H1 (cell line): ENCODE measurements at places on chromosomes 1 and 21.

DNA sequence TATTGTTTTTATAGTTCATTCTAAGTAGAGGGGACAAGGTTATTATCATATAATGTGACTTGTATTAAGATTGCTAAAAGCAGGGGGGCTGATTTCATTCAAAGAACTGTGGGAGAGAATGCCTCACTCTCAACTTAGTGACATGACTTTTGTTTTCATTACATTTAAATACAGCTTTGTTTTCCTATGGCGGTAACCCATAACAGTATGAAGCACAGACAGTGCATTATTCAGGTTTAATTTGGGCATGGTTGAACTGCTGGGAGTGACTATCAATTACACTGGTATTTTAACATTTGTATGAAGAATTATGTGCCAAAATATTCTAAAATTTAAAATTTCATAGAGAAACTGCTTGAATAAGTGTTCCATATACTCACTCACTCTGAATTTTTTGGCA, 637.3 kb downstream of the USP25 start:
- no peak for DNase-seq

GRCh38 chr21:32197896-32198295, 81.0 kb downstream of the MIS18A start:
- no peak for DNase-seq

- no peak for DNase-seq
These were observed 171.8 kb downstream of the PHTF1 start for GRCh38 chr1:113587475-113587874.

GRCh38 chr1:203265541-203265940, 36.1 kb upstream of the CHIT1 start:
- DNase-seq = no peak

GRCh38 chr1:42479621-42480020, 16.5 kb downstream of the CCDC30 start:
- DNase-seq = no peak

GRCh38 chr1:205959789-205960188, 16.5 kb upstream of the SLC26A9 start:
- DNase-seq = no peak

- no peak for DNase-seq
These were observed 104.6 kb upstream of the ZC3H11B start for GRCh38 chr1:219717536-219717935.

DNA sequence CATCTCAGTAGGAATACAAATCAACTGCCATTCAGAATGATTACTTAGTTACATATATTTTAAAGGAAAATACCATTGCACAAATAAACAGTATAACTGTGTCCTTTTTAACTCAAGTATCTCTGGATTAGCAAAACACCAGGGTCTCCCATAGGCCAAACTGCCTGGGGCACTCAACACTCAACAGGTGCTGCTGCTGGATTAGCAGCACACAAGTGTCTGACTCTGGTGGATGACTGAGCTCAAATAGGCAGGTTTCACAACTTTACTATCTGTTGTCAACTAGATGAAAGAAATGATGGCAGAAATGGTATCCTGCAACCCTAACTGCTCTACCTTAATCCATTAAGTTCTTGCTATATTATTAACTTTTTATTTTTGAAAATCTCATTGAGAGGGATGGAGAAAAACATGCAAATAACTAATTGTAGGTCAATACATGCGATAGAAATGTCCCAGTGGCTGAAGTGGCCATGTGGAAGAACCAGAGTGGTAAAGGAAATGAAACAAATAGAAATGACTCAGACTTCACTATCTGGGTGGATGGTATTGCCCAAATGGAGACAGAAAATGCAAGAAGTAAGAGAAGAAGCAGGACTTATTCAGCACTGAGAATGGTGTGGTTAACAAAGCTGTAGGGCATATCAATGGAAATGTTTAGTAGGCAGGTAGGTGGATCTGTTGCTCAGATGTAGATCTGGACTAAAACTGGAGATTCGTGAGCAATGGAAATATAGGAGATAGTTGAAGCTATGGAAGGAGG, 90.8 kb upstream of the CCDC190 start:
- no peak for DNase-seq

- DNase-seq = no peak
These were observed 8.1 kb downstream of the SNX7 start for GRCh38 chr1:98669355-98670296.

DNA sequence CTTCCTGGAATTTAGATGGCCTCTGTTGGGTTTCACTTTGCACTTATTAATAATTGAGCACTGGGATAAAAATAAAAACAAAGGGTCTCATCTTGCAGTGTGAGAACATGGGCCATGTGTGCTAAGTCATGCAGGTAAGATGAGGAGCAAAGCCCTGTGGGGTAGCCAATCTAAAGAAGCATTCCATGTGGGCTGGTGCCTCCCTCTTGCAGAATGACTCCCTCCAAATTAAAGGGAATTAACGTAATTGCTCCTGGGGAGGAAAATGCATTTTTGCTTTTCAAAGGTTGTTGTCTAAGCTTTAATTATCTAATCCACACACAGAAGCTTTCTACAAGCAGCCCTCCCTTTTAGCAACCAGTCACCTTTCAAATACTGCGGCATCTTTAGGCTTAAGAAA, 69.8 kb downstream of the CDC14A start:
- DNase-seq = no peak

DNA sequence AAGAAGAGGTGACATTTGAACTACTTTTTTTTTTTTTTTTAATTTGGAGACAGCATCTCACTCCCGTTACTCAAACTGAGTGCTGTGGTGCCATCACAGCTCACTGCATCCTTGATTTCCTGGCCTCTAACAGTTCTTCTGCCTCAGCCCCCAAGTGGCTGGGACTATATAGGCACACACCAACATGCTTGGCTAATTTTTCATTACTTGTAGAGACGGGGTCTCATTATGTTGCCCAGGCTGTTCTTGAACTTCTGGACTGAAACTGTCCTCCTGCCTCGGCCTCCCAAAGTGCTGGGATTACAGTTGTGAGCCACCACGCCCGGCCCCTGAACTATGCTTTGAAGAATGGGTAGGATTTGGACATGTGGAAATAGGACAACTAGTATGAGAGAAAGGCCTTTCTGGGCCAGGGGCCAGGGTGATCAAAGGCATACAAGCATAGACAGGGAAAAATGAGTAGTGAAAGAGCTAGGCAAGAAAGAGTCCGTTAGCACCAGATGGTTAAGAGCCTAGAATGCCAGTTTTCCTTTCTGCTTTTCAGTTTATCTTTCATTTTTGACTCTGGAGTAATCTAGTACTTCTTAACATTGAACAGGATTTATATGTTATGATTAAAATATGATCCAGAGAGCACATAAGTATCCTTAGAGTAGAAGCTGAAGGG, 6.3 kb downstream of the RABGAP1L start:
- no peak for DNase-seq

DNA sequence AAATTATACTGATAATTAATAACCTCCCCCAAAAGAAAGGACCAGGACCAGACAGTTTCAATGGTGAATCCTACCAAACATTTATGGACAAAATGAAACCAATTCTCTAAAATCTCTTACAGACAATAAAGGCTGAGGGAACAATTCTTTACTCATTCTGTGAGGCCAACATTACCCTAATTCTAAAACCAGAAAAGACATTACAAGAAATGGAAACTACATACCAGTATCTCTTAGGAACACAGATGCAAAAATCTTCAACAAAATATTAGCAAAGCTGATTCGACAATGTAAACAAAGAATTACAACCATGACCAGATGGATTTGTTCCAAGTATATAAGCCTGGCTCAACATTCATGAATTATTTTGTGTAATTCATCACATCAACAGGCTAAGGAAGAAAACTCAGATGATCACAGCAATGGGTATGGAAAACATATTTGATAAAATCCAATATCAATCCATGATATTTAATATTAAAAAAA, 8.6 kb downstream of the TMED5 start:
- no peak for DNase-seq

DNA sequence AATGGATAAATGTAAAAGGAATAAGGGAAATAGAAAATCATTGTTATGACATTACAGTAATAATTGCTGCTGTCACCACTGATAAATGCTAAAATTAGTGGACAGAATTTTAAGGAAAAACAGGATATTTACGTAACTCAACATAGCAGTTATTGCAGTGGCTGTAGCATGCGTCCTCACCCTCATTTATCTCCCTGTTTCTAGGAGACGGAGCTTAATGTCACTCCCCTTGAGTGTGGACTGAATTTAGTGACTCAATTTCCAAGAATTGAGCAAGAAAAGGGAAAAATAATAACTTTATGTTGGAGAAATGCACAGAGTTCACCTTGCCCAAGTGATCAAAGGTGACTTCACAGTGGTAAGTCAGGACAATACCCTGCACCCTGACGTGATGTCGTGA, 33.3 kb upstream of the COL18A1 start:
- no peak for DNase-seq

DNA sequence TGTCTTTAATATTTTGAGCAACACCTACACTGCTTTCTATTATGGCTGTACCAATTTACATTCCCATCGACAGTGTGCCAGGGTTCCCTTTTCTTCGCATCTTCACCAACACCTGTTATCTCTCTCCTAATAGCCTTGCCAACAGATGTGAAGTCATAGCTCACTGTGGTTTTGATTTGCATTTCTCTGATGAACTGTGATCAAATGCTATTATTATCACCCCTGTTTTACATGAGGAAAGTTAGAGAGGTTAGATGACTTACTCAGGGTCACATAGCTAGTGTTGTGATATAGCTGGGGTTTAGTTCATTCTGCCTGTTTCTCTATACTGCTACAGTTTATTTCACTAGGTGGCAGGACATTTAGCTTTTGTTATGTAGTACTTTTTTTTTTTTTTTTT, 204.1 kb downstream of the FMN2 start:
- no peak for DNase-seq

DNA sequence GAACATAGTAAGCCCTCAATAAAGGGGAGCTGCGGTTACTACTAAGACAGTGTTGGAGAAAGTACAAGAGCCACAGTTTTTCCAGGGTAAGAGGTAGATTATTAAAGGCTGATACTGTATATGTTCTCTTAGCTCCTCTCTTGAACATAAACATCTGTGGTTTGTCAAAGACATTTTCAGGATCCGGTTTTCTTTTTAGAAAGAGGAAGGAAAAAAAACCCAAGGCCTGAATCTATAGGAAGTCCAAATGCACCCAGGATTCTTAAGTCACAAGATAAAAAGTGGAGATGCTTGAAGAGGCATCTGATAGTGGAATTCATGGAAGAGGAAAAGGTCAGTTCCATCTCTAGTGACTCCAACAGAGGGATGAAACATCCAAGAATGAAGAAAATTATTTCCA, 24.6 kb upstream of the SLC45A3 start:
- DNase-seq = no peak

DNA sequence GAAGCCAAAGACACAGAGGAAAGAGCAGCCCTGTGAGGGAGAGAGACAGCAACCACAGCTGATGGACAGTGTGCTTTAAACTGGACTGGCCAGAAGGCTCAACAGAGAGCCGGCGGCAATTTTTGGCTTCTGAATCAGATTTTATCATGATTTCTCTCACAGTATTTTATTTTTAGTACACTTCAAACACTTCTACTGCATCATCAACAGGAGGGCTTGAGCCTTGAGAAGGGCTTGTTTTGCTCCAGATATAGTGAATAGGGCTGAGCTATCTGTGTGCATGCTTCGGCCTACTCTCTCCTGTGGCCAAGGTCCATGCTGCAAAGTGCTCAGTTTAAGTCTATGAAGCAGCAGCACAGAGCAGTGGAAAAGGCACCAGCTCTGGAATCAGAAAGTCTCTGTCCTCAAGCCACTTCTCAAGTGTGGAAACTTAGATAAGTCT, 33.3 kb downstream of the ADCY10 start:
- DNase-seq = no peak

DNA sequence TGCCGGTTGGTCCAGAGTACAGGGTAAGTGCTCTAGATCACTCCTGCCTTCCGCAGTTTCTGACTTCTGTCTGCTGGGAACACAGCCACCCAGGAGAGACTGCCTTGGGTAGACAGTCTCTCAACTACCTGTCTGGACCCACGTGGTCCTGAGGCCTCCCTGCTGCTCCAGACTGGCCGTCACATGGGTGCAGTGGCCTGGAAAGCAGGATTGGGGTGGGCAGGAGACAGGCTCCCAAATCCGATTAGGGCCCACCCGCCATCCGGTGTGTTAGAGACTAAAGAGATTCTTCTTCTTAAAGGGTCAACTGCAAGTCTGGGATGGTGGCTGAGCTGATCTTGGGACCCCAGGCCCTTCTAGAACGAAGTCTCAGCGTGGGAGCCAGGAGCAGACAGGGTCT, 105.5 kb downstream of the EBNA1BP2 start:
- DNase-seq = no peak

GRCh38 chr1:239386453-239387303, at the start of gene CHRM3:
CHRM3 (plus strand) TSS chr1:239386568; CDS start chr1:239907452, 520,884 bp downstream.
- DNase-seq = peak; percentile 80

GRCh38 chr1:41118645-41119044, 97.1 kb upstream of the SLFNL1 start:
- DNase-seq = no peak

DNA sequence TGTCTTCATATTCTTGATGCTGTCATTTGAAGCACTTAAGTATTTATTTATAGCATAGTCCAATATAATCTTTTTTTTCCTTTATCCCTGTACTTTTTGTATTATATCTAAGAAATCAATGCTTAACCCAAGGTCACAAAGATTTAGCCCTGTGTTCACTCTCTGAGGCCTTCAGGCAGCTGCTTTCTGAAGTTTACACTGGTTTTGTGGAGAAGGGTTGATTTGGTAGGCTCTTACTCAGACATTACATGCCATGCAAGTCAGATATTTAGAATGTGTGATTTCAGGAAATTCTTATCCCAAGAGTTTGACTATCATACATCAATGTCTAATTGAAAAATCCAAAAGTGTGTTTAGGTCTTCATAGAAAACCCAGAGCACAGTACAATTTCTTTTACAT, 56.3 kb downstream of the PALMD start:
- no peak for DNase-seq

- DNase-seq = no peak
These were observed 434.8 kb downstream of the CAMTA1 start for GRCh38 chr1:7220007-7220406.

GRCh38 chr1:151798571-151798970, 6.6 kb downstream of the LINGO4 start:
- DNase-seq = no peak

DNA sequence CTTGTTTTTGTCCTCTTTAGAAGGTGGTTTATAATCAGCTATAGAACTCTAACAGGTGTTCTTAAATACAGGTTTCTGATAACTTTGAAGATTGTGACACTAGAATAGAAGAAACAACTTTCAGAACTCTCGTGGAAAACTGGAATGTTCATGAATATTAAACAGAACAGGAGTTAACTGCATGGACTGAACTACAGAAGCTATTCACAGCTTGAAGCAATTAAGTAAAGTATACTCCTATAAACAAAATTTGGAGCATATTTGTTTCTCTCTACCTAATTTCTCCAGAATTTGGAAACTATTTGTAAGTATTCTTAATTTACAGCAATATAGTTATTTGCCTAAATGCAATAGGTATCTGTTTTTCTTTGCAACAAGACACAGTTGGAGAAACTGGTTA, 824.8 kb downstream of the ADGRL2 start:
- DNase-seq = no peak
